Sigmoid colon (tissue), 7 donors: ENCODE measurements at places on chromosomes 4 and X.

DNA sequence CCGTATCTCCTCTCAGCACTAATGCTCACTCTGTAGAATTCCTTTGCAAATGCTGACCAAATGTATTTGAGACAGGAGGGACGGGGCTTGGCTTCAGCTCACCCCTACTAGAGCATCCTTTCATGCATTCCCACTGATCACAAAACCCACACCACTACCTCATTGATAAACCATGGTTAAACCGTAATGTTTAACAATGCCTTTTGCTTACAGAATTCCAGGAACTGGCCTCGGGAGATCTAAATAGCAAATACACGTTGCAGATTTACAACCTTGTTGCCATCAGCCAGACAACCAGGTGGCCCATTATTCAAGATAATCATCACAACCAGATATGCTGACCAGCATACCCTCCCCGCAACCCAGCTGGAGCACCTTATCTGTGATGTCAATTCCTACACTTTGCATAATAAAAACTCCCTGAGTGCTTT, 391.9 kb downstream of the KCTD8 start:
- no peak for DNase-seq

- DNase-seq = no peak
Measured at GRCh38 chr4:52107336-52107735, 56.2 kb downstream of the SPATA18 start.

DNA sequence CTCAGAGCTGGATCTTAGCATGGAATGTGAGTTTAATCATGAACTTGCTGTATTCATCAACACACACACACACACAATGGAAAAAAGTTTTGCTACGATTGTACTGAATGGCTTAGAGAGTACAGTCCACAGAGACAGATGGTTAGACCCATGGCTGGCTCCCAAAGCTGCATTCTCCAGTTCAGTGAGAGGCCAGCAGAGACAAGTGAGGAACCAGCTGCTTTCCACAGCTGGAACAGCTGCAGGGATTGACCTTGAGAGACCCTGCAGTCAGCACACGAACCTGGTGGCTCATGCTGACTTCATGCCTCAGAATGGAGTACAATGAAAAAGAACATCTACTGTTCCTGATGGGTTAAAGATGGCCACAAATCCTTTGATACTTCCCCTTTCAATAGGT, 94.5 kb downstream of the DHX15 start:
- DNase-seq = peak; percentile 71

GRCh38 chr4:154720123-154720522, 23.7 kb upstream of the LRAT start:
- no peak for DNase-seq

DNA sequence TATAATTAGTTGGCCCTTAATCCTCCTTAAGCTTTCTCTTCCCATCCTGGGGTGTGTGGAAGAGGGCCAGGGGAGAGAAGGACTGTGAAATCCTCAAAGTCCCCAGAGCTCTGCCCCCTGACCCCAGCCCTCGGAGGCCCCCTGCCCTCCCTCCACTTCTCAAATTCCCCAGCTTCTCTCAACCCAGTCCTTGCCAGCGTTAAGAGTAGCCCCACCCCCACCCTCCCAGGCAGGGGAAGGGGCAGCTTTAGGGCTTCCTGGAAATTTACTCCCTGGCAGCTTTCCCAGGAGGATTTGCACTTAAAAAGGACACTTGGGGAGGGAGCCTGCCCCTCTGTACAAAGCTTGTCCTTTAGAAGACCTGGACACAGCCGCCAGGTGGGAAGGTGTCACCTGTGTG, 11.8 kb upstream of the CD40LG start:
- no peak for DNase-seq

- no peak for DNase-seq
Measured at GRCh38 chrX:19005909-19006308, 22.0 kb upstream of the PHKA2 start.

- no peak for DNase-seq
Measured at GRCh38 chrX:96183843-96184242, 500.8 kb upstream of the DIAPH2 start.

- no peak for DNase-seq
Measured at GRCh38 chrX:84796321-84796720, 207.4 kb upstream of the APOOL start.

DNA sequence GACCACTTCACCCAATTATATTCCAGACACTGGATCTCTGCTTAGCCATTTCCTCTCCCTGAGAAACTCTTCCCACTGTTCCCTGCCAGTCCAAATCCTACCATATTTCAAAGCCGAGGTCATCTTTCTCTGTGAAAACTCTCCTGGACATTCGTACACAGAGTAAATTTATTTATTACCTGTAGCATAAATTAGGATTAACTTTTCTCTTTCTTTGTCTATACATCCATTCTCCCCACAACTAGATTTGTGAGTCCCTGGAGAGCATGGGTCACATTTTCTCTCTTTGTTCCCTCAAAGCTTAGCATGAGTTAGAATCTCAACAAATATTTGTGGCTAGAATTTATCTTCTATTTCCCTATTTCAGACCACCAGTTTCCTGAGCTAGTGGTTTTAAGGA, 27.8 kb upstream of the SMIM10 start:
- no peak for DNase-seq

GRCh38 chrX:18348047-18348446, 6.4 kb downstream of the SCML2 start:
- no peak for DNase-seq

GRCh38 chr4:71360844-71361243, 22.0 kb downstream of the SLC4A4 start:
- DNase-seq = no peak
